ENCODE measurements at places on chromosomes 16 and 17.

GRCh38 chr16:89101303-89102040, 7.8 kb downstream of the ACSF3 start:
- no peak for DNase-seq

DNA sequence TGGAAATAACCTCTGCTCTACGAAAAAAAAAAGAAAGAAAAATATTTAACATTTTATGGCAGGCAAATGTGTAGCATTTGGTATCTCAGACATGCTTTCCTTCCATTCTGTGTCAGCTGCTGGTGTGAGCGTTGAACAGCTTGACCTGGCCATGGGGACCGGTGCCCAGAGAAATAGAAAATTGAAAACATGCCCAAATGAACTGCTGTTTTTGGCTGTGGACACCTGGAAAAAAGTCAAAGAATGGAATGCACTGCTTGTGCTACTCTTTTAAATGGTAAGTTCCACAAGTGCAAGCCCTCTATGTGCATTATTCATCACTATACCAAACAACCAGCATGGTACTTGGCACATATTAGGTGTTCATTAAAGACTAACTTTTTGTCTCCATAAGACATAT, 127.2 kb downstream of the CDH8 start:
- DNase-seq = no peak

- no peak for DNase-seq
These were observed 5.7 kb downstream of the HOXB2 start for GRCh38 chr17:48539177-48539576.

GRCh38 chr16:3873482-3874173, 6.9 kb downstream of the CREBBP start:
- no peak for DNase-seq

DNA sequence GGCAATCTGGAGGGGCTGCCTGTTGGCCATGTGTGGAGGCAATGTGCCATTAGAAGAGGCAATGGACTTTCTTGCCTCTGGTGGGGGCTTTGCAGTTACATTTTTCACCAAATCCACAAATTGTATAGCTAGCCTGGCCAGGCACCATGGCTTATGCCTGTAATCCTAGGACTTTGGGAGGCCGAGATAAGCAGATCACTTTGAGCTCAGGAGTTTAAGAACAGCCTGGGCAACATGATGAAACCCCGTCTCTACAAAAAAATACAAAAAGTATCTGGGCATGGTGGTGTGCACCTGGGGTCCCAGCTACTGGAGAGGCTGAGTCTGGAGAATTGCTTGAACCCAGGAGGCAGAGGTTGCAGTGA, 2.7 kb upstream of the RNF112 start:
- DNase-seq = no peak

- DNase-seq = no peak
These were observed 77.6 kb upstream of the HLF start for GRCh38 chr17:55186937-55187770.

DNA sequence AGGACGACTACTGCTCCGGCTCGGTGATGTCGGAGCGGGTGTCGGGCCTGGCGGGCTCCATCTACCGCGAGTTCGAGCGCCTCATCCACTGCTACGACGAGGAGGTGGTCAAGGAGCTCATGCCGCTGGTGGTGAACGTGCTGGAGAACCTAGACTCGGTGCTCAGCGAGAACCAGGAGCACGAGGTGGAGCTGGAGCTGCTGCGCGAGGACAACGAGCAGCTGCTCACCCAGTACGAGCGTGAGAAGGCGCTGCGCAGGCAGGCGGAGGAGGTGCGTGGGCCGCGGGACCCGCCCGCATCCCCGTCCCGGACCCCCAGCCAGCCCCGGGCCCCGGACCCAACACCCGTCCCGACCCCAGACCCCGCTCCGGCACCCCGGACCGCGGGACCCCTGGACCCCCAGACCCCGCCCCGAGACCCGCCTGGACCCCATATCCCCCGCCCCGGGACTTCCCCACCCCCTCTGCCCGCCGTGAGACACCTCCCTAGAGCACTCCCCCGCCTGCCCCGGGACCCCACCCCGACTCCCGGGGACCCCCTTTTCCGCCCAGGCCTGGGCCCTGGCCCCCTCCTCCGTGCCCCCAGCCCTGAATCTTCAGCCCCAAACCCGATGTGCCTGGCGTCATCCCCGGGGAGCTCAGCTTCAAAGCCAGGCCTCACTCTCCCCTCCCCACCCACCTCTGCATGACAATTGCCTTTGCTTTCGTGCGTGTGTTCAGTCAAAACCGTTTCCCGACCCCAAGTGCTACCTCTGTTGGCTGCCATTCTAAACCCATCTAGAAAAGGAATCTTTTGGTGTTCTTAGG, 594 bp downstream of the MAPK8IP3 start:
- DNase-seq = no peak

DNA sequence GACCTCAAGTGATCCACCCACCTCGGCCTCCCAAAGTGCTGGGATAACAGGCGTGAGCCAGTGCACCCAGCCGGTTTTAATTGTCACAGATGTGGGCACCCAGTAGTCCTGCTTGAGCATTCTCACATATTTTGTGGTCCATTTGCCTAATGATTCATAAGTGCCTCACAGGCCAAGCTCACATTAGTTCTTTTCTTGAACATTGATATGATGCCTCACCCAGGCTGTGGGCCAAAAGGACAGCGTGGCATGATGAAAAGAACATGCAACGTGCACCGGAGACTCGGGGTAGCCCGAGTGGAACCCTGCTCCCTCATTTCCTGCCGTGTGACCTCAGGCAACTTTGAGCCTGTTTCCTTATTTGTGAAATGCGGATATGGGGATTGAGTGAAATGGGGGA, 181.9 kb downstream of the SNX29 start:
- DNase-seq = no peak

GRCh38 chr17:4208238-4208637, 55.5 kb downstream of the ANKFY1 start:
- no peak for DNase-seq

DNA sequence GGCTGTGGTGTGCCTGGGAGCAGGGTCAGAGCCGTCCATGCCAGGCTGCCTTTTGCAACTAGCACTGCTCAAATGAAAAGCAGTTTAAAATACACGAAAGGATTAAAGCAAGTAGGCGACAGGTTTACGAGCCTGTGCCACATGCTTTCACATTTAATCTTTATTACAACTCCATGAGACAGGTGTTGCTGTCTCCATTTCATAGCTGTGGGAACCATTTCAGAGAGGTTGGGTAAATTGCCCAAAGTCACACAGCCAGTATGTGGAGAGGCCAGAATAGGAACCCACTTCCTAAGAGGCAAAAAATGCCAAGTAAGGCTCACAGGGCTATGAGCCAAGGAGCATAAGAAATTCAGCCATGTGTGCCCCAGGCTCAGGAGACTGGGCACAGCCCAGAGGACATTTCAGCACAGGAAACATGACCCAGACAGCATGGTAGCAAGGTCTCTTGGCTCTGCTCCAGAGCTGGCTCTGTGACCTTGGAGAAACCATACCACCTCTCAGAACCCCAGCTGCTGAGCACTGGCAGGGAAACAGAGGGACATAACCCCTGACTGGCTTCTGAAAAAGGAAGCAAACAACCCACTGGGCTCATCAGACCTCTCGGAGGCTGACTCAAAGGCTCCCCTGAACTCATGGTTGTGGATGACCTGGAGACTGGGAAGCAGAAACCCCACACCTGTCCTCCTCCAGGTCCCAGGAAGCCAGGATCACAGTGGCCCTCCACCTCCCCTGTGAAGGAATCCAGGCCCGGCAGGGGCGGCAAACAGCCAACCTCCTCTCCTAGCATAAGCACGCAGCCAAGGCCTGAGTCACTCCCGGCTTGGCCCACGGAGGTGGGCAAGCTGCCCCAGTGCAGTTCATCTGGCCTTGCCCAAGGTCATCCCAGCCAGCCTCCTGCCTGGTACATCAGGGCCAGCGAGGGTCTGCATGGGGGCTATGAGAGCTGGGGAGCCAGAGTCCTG, 40.3 kb upstream of the MRPS23 start:
- DNase-seq = no peak

GRCh38 chr17:81061027-81061735, 26.2 kb downstream of the BAIAP2 start:
- no peak for DNase-seq

GRCh38 chr17:34827008-34827407, 134.3 kb downstream of the CCT6B start:
- no peak for DNase-seq

GRCh38 chr17:4710693-4711634, 532 bp downstream of the ARRB2 start:
- DNase-seq = no peak

GRCh38 chr17:75084039-75084660, 3.6 kb upstream of the SLC16A5 start:
- no peak for DNase-seq

DNA sequence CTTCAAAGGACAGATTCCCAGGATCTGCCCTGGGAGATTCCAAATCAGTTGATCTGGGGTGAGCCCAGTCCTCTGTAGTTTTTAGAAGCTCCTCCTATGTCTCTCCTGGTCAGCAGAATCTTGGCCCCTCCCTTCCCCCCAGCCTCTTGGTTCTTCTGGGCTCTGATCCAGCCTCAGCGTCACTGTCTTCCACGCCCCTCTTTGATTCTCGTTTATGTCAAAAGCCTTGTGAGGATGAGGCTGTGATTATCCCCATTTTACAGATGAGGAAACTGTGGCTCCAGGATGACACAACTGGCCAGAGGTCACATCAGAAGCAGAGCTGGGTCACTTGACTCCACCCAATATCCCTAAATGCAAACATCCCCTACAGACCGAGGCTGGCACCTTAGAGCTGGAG, 840 bp upstream of the CDH5 start:
- DNase-seq = no peak

- DNase-seq = no peak
These were observed 53.4 kb downstream of the PIMREG start for GRCh38 chr17:6497496-6498221.

GRCh38 chr17:28334666-28335200, 539 bp downstream of the IFT20 start:
- DNase-seq = no peak

DNA sequence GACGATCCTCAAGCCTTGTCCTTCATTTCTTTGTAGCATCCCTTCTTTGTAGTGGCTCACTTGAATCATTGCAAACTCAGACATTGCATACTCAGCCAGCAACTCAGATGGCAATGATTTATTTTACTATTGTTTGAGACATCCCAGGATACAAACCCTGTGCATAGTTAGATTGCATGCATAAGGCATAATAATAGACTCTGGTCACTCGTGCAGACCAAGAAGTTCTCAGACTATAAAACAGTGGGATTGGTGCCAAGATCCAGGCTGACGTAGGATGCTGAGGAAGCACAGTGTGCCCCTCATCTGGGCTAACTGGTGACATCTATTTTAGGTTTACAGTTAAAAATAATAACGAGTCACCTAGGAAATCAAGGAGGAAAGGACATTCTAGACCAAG, 142.3 kb downstream of the PMP22 start:
- no peak for DNase-seq

- DNase-seq = no peak
These were observed 49.6 kb upstream of the SIAH1 start for GRCh38 chr16:48434653-48435317.

GRCh38 chr16:2987833-2988232, 7.6 kb upstream of the PKMYT1 start:
- no peak for DNase-seq

- DNase-seq = no peak
These were observed 9.1 kb upstream of the SOST start for GRCh38 chr17:43767713-43768059.

GRCh38 chr17:64129765-64130558, at the start of gene ERN1:
TSS of gene ERN1 (minus strand) at chr17:64130144. CDS start at chr17:64130029, 115 bp downstream.
- DNase-seq = peak; percentile 81

GRCh38 chr17:68207651-68208253, 40.1 kb upstream of the AMZ2 start:
- no peak for DNase-seq

DNA sequence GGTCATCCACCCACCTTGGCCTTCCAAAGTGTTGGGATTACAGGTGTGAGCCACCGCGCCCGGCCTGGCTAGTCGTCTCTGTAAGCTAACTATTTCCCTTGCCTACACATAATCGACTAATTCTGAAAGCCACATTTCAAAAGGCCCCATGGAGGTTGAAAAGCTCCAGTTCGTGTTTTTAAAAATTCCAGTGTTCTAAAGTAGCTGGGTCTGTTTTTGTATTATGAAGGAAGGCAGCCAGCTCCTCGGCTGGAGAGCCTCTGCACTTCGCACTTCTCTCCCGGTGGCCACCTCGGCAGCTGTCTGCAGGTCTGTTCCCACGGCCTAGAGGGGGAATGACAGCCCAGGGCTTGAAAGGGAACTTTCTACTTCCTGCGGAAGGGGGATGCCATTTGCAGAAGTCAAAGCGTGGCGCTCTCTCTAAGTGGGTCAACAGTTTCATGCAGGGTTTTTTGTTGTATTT, 16.9 kb downstream of the HASPIN start:
- no peak for DNase-seq

GRCh38 chr16:35730251-35730650, 2270.8 kb downstream of the TP53TG3F start:
- no peak for DNase-seq

DNA sequence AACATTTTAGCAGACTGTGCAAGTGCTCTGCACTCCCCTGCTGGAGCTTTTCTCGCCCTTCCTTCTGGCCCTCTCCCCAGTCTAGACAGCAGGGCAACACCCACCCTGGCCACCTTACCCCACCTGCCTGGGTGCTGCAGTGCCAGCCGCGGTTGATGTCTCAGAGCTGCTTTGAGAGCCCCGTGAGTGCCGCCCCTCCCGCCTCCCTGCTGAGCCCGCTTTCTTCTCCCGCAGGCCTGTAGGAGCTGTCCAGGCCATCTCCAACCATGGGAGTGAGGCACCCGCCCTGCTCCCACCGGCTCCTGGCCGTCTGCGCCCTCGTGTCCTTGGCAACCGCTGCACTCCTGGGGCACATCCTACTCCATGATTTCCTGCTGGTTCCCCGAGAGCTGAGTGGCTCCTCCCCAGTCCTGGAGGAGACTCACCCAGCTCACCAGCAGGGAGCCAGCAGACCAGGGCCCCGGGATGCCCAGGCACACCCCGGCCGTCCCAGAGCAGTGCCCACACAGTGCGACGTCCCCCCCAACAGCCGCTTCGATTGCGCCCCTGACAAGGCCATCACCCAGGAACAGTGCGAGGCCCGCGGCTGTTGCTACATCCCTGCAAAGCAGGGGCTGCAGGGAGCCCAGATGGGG, 3.1 kb downstream of the GAA start:
- peak; percentile 5 for DNase-seq

DNA sequence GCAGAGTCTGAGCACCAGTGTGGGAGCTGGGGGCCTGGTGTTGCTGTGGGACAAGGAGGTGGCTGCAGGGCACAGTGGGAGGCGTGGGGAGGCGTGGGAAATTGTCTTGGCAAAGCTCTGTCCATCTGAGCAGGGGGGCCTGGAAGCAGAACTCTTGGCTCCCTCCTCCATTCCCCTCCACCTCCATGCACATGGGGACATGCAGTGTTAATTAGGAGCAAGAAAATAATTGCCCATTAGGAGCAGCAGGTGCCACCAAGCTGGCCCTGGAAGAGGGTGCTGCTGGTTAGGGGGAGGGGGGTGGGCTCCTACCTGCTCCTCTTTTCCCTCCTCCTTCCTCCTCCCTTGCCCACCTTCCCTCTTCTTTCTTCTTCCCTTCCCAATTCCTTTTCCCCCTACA, 4.5 kb downstream of the TTYH2 start:
- DNase-seq = peak; percentile 22

All from NCI-H1105 (cell line).